HL-60 (cell line): ENCODE measurements at places on chromosomes 12 and 14.

GRCh38 chr12:109753959-109754358, 40.3 kb downstream of the FAM222A start:
- no peak for DNase-seq

DNA sequence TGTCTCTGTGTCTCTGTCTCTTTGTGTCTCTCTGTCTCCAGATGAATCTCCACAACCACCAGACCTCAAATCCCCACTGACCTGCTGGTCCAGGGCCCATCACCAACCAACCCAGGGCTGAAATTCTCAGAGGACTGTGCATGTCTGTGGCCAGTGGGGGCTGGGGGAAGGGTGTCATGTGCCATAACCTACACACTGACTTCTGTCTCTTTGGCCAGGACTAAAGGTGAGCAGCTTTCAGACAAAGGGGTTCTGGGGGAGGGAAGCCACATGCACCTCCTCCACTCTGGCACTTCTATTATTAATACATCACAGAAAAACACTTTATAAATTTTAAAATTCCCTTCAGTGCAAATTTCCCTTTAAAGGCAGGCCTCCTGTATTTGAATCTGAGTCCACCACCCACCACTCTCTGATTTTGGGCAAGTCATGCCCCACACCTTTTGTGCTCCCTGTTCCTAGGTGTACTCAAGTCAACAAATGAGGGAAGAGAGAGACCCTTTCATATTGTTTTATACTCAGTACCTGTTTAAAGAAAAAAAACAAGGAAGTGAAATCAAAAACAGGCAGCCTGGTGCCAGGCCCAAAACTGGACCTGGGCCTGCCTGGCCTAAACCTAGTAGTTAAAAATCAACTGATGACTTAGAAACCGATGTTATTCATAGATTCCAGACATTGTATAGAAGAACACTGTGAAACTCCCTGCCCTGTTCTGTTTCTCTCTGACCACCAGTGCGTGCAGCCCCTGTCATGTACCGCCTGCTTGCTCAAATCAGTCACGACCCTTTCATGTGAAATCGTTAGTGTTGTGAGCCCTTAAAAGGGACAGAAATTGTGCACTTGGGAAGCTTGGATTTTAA, 80.2 kb downstream of the TUNAR start:
- no peak for DNase-seq

DNA sequence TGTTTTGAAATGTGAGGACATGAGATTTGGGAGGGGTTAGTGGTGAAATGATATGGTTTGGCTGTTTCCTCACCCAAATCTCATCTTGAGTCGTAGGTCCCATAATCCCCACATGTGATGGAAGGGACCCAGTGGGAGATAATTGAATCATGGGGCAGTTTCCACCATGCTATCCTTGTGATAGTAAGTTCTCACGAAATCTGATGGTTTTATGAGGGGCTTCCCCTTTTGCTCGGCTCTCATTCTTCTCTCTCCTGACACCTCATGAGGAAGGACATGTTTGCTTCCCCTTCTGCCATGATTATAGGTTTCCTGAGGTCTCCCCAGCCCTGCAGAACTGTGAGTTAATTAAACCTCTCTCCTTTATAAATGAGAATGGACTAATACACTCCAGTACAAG, 18.0 kb downstream of the GALNT6 start:
- peak; percentile 77 for DNase-seq

GRCh38 chr12:75020068-75020557, 189.5 kb downstream of the KCNC2 start:
- no peak for DNase-seq

DNA sequence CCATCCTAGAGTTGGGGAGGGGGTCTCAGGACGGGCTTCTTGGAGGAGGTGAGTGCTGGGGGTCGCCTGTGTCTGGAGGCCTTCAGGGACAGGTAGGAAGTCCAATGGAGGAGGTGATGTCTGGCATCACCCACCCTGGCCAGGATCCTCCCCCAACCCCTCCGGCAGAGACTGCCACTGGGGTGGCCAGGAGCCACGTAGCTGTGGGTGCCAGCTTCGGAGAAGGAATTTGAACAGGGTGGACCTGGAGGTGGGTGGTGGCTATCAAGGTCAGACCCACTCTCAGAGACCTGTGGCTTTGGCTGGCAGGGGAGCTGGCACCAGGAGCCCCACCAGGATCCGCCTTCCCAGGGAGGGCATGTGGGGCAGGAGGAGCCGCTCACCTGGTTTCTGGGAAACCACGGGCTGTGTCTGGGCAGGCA, 9.1 kb downstream of the CEP170B start:
- DNase-seq = no peak
